Glomerular endothelial cell (primary cell): ENCODE measurements at places on chromosomes 5 and 9.

GRCh38 chr5:167296661-167297060 lies 994.8 kb upstream of the WWC1 start:
- DNase-seq, result no peak

- no peak for DNase-seq
These were observed 325.9 kb upstream of the TNC start for GRCh38 chr9:115443890-115444289.

DNA sequence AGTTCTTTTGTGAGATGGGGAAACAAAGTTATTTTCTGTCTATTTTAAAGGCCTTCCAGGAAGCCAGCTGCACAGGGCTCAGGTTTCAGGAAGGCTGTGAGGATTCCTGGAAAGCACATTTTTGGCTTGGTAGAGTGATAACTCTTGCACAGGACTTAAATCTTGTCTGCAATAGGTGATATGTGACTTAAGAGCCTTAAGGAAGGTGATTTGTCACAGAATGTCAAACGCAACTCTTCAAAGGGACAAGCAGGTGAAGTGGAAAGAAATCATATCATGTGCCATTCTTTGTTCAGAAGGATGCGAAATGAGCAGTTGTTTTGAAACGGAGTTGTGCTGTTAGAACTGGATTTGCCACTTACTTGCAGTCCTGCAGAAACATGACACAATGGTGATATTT lies 459.3 kb downstream of the MAT2B start:
- DNase-seq, result no peak

DNA sequence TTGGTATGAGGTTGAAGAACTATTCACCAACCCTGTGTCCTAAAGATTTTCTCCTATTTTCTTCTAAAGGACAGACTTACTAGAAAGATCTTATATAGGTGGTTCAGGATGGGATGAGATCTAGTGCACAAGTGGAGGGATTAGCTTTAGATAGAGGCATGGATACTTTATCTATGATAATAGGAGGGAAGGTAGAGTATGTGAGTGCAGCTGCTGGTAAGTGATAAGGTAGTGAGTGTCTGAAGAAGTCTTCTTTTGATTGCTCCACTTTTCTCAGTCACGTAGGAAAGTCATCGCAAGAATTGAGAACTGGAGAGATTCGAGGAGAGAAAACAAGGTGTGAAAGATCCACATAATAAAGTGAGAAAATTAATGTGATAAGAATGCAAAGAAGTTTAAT lies 6.0 kb upstream of the NDUFS4 start:
- no peak for DNase-seq

- no peak for DNase-seq
These were observed 36.8 kb upstream of the C5orf58 start for GRCh38 chr5:170195961-170196360.
